Activated naive CD4-positive, alpha-beta T cell treated with anti-CD3 and anti-CD28 coated beads, Interleukin-2, amount 50 U/mL, for 72 hours (primary cell): ENCODE measurements at places on chromosomes 4 and X. TPM values are rescaled to one million over a fixed set of nuclear protein-coding genes. Genes with fewer than 3 reads are reported as not detected.

DNA sequence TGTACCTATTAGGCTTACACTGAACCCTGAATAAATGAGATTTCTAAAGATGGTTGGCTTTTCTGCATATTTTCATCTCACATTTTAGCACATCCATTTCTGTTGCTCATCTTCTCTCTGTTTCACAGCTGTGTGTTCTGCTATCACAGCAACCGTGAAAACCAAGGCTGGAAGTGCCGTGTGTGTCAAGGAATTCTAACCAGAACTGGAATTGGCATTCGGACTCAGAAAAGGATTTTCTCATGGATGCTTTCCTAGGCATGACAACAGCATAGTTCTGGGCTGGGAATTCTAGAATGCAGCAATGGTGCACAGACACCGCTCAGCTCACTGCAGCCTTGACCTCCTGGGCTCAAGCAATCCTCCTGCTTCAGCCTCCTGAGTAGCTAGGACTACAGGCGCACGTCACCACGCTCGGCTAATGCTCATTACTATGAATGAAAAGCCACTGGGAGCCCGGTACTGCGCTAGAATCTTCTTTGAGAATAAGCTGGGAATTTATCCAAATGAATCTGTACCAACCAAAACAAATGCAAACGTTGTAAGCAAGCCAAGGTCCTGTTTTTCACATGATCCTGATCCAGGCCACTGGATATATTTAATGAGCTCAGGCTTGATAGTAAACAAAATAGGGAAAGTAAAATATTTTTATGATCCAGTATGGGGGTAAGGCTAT lies 105.2 kb downstream of the RBM47 start:
- DNase-seq = no peak

DNA sequence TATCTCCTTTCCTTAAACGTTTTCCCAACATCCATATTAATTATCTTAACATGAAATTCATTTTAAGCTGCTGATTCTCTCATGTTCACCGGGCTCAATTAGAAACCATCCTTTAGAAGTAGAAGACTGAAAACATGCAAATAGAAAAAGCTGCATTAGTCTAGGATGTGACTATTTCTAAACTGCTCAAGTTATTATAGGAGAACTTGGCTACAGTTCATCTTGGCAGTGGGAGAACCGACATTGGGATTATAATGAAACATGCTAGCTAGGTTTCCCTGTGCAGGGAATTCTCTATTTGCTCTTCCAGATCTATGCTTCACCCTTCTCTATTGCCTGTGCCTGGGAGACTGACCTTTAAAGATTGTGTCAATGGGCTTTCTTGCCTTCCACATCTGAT lies 151.0 kb upstream of the PPARGC1A start:
- no peak for DNase-seq

- no peak for DNase-seq
Observed at GRCh38 chr4:85543832-85544231, 68.9 kb downstream of the ARHGAP24 start.

DNA sequence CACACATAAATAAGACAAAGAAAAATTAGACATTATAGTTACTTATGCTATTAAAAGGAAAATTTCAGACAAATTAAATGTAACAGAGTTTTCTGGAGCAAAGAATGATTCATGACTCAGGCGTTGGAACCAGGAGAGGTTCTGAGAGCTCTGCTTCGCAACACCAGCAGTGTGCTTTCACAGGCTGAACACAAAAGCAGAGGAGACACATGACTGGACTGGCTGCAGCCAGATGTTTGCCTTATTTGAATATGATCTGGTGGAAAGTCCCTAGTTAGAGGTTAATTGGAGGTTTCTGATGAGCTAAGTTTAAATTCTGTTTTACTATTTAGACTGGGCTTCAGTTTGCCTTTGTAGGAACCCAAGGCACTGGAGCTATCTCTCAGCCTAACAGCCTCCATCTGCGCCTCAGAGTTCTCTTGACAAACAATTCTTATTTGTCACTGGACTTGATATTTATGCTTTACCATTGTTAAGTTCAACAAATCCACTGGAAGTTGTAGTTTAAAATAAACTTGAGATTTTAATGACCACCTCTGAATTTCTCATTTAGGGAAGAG lies 16.2 kb downstream of the BOD1L1 start:
- no peak for DNase-seq

DNA sequence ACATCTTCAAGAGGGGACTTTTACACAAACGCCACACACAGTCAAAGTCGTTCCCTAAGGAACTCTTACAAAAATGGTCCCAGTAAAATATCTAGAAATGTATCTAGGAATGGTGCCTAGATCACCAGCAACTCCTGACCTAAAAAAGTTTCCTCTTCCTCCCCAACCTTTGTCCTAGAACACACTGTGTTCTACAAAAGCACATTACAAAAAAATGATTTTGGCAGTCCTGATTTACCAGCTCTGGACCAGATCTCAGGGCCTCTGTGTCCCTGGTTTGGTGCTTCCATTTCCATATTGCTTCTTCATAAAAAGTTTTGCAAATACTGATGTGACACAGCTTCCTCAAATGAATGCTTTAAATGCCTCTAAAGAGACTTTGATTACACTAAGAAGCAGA lies 55.0 kb downstream of the LNX1 start:
- DNase-seq = no peak

NDST3 gene
- not detected for total RNA-seq

GRCh38 chr4:182937268-182938204 lies 20.4 kb upstream of the DCTD start:
- DNase-seq = no peak

GRCh38 chr4:15777697-15778288 lies 335 bp upstream of the CD38 start:
- DNase-seq = no peak

- DNase-seq = no peak
Observed at GRCh38 chr4:122674371-122674770, 53.5 kb upstream of the IL21 start.

BEX5 gene
- total RNA-seq = 4.3 TPM

TCEAL2 gene
- not detected for total RNA-seq

GRCh38 chrX:124028182-124028581 lies 66.7 kb downstream of the STAG2 start:
- DNase-seq = no peak

GRCh38 chrX:45806410-45807121 lies 605.9 kb upstream of the DIPK2B start:
- DNase-seq = peak; percentile 57

KCNE5 gene
- total RNA-seq = 0.51 TPM

DCHS2 gene
- not detected for total RNA-seq

GRCh38 chr4:180688480-180688879 lies 1554.7 kb upstream of the TENM3 start:
- no peak for DNase-seq

DNA sequence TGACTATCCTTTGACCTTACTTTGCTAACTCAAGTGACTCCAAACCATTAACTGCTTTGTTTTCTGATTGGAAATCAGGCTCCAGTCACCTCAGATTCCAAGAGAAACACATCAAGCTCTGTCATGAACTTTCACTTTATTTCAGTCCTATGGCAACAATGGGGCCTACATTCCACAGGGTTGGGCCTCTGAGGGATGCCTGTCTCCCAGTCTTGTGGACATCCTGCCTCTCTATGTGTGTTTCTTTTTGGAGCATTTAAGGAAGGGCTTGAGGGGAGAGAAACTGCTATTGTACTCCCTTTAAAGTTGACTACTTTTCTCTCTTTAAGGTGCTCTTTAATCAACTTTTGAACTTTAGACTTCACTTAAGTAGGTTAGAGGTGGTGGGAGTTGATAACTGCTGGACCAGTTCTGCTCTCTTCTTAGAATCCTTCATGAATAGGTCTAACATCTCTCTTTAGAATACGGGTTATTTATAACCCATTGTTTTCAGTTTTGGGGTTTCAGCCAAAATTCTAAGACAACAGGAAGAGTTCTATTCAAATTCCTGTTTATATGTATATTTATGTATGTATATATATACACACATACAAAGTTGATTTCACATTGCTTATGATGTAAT lies 274.3 kb upstream of the NR3C2 start:
- DNase-seq = no peak

DNA sequence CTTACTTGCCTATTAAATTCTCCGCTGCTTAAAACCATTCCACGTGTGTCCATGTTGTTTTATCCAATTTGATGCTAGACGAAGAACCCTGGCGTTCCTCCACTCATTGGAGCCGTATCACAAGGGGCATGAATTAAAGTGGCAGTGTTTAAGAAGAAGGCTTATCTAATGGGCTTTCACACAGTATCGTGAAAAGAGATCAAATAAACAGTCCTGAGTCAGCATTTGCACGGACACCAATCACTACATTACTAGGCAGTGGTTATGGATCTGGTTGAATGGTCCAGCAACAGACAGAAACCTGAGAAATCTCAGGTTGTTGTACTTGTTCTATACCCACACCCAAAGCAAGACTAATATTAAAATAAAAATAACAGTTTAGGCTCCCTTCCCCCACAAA lies 671.6 kb downstream of the FAT4 start:
- no peak for DNase-seq

GRCh38 chr4:101284546-101284945 lies 62.8 kb downstream of the PPP3CA start:
- no peak for DNase-seq

AP1S2 gene
- 21.6 TPM for total RNA-seq

DNA sequence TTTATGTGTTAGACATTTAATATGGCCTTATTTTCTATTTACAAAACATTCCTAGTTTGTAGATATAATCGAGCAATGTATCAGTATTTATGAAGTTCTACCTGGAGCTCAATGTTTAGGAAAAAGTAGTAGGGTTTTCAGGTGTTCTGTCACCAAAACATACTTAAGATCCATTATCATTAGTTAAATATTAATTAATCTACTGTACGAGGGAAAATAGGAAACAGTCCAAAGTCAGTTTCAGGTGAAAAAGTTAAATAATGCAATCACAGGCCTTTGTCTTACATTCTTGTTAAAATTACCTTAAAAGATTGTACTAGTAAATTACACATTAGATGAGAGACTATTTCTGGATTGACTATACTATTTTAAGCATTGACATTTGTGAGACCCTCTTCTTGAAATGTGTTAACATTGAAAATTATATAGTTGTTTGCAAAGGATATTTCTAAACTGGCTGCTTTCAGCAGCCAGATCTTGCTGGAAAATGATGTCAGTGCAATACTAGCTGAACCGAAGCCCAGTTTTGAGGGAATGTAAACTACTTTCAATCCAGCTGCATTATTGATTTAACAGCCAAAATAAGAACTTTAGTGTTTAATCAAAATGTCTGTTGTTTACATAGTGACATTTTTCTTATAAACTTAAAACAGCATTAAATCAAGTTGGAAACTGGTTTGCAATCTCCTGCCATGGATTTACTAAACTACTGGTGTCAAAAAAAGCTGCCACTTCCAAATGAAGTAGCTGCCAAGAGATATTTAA lies 19.3 kb downstream of the GUCY1B1 start:
- no peak for DNase-seq

DNA sequence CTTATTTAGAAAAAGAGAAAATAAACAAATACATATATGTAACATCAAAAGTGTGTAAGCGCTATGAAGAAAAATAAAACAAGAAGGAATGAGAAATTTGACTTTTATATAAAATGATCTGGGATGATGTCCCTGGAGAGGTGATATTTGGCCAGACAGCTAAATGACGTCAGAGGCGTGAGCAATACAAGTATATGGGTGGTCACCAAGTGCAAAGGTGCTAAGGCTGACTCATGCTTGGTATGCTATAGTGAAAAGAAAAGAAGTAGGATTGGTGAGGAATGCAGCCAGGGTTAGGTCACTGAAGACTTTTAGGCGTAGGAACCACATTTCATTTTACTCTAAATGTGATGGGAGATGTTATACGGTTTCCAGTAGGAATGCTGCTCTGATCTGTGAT lies 1049.1 kb upstream of the TENM3 start:
- no peak for DNase-seq

GRCh38 chr4:160825644-160826338 lies 1338.0 kb downstream of the FSTL5 start:
- DNase-seq = no peak

DNA sequence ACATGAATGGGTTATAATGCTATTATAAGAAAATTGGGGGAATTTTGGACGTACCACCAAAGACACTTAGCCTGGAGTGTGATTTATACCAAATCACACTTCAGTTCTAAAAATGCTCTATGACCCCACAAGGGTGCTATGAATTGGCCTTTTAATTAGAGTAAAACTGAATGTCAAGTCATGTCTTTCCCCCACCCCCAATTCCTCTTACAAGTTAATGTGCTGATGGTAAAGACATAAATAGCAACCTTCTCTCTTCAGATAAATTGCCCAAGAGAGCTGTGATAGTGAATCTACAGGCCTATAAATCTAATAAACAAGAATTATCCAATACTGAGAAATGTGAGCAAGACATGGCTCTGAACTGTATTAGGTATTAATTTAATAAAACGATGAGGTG lies 78.8 kb downstream of the RNF150 start:
- DNase-seq = no peak

- DNase-seq = no peak
Observed at GRCh38 chr4:6986072-6986780, 56.9 kb upstream of the TADA2B start.

GRCh38 chr4:60452266-60452665 lies 747.9 kb upstream of the ADGRL3 start:
- DNase-seq = no peak

DNA sequence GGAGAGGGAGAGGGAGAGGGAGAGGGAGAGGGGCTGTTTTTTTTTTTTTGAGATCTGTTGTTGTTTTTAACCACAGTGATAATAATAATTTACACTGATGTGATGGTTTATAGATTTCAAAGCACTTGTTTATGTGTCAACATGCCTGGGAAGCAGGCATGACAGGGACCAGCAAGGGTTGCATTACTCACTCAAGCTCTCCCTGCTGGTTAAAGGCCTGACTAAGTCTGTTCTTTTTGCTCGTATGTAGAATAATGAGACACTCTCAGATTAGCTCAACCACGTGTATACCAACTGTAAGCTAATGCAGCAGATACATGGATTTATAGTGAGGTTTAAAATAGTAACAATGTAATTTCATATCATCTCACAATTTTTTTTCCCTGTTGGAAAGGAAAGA lies 134.6 kb upstream of the BOD1L1 start:
- no peak for DNase-seq

MAGEB10 gene
- not detected for total RNA-seq

- no peak for DNase-seq
Observed at GRCh38 chr4:125507141-125507540, 192.4 kb downstream of the FAT4 start.

DNA sequence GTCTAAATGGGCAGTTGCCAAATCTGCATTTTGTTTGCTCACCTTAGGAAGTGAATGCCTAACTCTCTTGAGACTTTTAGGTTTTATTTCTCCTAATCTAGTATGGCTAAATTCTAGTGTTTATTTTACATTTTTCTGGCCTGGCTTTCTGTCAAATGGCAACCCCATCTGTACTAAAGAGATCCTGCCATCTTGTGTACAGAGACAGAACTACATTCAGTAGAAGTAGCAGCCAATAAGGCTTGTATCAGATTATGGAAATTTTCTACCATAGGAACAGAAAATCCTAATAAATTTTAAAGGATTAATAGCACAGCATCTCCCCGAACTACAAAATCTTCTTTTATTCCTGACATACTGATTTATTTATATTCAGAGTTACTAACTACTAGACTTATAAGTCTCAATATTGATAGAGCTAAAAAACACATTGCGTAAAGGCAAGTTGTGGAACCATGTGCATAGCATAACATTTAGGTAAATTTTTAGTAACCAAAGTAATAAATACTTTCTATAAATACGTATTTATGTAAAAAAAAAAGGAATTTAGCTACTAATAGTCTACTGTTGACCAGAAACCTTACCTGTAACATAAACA lies 45.5 kb downstream of the TMEM144 start:
- no peak for DNase-seq

- DNase-seq = peak; percentile 60
Observed at GRCh38 chr4:153791746-153792617, 3.1 kb upstream of the SFRP2 start.

- DNase-seq = no peak
Observed at GRCh38 chr4:8144359-8144758, 14.3 kb downstream of the ABLIM2 start.

SLITRK2 gene
- total RNA-seq = not detected
